Esophagus squamous epithelium (tissue), 5 donors: ENCODE measurements at places on chromosomes 2 and 18.

DNA sequence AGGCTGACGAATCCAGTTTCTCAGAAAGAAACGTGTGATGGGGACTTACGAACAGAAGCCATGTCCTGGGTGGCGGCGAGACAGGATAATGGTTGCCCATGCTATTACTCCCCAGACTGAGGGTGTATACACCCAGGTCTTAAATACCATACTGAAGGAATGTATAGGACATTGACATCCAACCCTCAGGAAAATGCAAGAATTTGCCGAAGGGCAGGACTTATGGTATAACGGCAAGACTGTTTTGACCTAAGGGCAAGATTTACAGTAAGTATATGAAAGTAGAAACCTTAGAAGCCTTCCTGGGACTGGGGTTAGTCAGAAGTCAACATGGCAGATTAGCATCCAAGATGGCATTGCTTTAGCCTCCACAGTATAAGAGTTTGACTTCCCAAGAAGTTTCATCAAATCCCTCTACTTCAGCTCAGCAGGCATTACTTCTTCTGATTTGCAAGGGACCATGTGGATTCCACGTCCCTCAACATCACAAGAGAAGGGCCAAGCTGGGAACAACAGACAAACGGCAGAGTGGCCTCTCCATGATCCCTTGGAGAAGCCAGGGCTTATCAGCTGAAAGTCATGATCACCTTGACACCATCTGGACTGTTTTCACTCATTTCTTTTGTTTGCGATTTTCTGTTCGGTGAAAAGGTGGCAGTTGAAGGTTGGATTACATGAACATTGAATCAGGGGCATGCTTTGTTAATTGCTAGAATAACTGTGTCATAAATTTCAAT is 21.1 kb downstream of the ST3GAL5 start:
- DNase-seq = no peak

- no peak for DNase-seq
Measured at GRCh38 chr2:237996021-237996593, 29.3 kb downstream of the UBE2F start.

- DNase-seq = no peak
Measured at GRCh38 chr2:75772908-75773630, 62.4 kb upstream of the GCFC2 start.

DNA sequence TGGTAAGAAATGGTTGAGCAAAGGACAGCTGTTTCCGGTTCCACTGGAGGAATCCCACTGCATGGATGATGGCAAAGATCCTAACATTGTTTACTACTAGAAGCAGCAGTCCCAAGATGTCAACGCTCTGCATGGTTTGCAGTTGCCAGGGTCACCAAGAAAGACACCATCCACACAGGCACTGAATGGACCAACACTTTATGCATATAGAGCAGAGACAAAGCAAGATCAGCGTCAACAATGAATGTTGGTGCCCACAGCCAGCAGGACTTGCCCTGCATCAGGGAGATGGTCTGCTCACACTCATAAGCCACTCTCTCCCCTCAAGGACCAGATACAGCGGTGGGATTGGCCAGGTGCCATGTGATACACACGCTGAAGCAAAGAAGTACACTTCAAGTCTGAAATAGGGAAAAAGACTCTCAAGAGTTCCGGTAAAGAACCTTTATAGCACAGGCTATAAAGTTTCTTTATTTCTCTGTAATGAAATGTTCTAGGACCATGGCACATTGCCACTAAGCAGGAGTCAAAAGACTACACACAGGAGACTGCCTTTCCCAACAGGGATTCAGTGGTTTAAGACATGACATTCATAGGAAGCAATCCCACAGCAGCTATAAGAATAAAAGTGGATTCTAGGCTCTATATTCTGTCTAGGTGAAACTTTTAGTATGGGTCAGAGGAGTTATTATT is 133.2 kb upstream of the EPHA4 start:
- no peak for DNase-seq

- no peak for DNase-seq
Measured at GRCh38 chr2:88540346-88540745, 86.9 kb downstream of the EIF2AK3 start.

DNA sequence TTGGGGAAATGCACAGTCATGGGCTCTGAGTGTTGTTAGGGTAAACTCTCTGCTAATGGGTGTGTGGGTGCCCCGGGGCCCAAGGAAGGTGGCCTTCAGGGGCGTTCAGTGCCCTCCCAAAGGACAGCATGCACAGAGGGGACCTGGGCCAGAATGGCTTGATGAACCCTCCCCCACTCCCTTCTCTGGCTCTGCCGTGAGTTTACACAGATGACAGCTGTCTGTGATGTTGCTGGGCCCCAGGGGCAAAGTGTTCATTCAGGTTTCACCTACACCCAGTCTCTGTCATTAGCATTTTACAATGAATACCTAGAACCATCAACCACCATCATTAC is 3.2 kb downstream of the NPPC start:
- no peak for DNase-seq

DNA sequence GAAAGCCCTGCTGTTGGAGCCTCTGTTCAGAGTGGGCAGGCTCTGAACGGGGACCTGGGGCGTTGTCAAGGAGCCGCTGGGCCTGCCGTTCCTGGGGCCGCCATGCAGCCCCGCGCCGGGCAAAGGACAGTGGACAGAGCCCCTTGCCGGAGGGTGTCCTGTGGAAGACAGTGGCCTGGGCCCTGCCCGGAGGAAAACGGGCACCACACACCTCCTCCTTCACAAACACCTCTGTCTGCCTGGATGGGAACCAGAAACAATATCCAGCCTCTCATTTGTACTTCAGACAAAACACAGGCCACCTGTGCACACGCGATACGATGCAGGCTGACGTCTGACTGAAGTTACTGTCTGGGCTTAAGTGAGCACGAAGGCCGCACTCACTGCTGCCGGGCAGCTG is 233.7 kb downstream of the TWIST2 start:
- no peak for DNase-seq

- no peak for DNase-seq
Measured at GRCh38 chr2:13696601-13697000, 935.9 kb upstream of the LRATD1 start.

DNA sequence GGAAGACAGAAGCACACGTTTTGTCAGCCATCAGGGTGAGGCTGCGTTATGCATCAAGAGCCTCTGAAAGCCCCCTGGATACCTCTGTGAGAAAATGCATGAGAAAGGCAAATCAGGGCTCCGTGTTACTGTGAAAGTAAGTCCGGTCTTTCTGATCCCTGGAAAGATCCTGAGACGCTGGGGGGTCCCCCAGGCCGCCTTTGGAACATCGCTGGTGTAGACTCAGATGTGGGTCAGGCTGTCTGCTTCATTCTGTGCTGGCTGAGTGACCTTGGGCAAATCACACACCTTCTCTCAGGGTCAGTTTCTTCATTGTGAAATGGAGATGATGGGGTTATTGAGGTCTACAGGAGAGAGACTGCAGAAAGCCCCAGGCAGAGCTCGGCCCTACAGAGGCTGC is 42.0 kb upstream of the HS6ST1 start:
- no peak for DNase-seq

DNA sequence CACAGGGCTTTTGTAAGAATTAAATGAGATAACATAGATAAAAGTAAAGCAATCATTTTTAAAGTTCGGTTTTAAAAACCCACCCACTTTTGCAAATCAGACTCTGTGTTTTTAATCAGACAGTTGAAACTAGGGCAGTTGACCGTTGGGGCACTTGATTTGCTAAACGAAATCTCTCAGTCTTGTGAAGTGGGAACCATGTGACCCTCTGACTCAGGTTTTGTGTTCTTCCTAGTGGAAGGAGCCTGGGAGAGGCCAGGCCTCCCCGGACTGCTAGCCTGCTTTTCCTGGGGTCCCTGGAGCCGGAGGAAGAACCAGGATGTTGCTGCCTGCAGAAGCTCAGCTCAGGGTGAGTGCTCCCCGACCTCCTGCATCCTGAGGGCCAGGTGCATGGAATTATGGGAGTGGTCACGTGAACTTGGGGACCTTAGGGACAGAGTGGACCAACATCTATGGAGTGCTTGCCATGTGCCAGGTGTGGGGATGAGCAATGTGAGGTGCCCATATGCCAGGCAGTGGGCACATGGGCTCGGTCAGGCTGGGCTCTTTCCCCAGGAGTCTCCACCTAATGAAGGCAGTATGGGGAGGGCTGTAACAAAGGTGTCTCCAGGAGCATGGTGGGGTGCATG is 3.9 kb downstream of the C2orf72 start:
- DNase-seq = no peak

DNA sequence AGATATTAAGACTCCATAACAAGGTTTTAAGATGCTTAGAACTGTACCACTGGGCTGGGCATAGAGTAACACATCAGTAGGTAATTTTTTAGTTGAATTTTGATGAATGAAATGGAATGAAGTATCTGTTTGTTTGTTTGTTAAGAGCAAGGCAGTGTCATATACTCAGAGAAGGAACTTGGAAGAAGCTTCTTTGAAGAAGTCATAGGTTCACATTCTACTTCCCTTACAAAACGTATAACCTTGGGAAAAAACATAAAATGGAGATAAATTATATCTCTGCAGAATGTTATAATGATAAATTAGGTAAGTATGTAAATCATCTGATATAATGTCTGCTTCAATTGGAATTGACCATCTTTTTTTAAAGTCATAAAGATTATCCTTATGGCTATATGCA is 122.1 kb upstream of the SLC39A10 start:
- no peak for DNase-seq

DNA sequence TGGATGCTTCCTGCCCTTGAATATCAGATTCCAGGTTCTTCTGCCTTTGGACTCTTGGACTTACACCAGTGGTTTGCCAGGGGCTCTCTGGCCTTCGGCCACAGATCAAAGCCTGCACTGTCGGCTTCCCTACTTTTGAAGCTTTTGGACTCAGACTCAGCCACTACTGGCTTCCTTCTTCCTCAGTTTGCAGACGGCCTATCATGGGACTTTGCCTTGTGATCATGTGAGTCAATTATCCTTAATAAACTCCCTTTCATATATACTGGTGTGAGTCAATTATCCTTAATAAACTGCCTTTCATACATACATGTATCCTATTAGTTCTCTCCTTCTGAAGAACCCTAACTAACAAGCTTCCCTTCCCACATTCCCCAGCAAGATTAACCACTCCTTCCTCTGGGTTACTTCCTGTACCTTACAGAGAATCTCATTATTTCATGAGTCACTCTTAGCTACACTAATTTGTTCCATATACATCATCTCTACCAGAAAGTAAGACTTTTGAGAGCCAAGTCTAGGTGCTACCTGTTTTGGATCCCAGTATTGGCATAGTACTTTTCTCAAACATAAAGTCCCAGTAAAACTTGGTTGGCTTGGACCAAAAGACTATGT is 31.3 kb upstream of the LRATD1 start:
- no peak for DNase-seq

GRCh38 chr2:180699657-180700361 is 280.6 kb upstream of the UBE2E3 start:
- no peak for DNase-seq

GRCh38 chr2:232993231-232993821 is 19.7 kb downstream of the NGEF start:
- no peak for DNase-seq

DNA sequence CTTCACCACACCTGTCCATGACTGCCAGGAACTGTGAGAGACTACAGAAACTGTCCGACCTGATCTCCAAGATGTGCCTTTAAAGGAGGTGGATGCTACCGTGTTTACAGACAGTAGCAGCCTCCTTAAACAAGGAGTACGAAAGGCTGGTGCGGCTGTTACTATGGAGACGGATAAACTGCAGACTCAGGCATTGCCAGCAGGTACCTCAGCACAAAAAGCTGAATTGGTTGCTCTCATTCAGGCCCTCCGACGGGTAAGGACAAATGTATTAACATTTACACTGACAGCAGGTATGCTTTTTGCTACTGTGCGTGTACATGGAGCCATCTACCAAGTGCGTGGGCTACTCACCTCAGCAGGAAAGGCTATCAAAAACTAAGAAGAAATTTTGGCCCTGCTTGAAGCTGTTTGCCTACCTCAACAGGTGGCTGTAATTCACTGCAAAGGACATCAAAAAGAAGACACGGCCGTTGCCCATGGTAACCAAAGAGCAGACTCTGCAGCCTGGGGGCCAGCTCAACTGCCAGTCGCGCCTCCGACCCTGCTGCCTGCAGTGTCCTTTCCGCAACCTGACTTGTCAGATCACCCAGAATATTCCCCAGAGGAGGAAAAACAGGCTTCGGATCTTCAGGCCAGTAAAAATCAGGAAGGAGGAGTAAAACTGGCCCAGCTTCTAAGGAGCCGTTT is 30.9 kb downstream of the SKA1 start:
- no peak for DNase-seq

DNA sequence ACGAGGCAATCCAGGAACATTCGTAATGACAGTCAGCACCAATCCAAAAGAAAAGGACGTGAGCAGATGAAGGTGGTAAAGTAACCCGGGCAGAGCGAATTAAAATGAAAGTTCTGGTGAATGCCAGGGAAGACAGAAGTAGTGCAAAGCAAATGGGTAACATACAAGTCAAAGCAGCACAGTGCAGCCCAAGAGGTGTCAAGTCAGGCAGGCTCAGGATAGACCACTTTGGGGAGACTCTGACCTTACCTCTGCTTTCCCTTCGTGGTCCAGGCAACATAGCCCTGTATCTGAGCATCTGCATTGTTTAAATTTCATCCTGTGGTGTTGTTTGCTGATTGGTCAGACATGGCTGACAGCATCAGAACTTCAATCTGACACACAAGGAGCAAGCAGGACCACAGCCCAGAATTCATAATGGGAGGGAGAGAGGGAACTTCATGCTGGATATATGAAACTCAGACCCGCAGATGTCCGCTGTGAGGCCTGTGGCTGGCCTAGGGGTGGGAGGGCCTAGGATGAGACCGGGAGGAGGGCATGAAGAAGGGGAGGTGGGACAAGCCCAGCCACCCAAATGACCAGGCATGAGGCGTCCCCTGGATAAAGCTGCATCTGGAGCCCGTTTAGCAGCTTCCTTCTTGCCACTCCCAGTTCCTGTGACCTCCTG is 285.7 kb downstream of the TCF4 start:
- DNase-seq = no peak

GRCh38 chr2:111967018-111967417 is 68.6 kb downstream of the MERTK start:
- DNase-seq = no peak

GRCh38 chr18:74342416-74343043 is 26.9 kb downstream of the C18orf63 start:
- DNase-seq = no peak

- no peak for DNase-seq
Measured at GRCh38 chr18:6542296-6542695, 127.6 kb upstream of the L3MBTL4 start.

GRCh38 chr18:24027156-24027827 is 12.7 kb downstream of the TTC39C start:
- DNase-seq = no peak

GRCh38 chr2:100247256-100248043 is 74.9 kb downstream of the LONRF2 start:
- no peak for DNase-seq

DNA sequence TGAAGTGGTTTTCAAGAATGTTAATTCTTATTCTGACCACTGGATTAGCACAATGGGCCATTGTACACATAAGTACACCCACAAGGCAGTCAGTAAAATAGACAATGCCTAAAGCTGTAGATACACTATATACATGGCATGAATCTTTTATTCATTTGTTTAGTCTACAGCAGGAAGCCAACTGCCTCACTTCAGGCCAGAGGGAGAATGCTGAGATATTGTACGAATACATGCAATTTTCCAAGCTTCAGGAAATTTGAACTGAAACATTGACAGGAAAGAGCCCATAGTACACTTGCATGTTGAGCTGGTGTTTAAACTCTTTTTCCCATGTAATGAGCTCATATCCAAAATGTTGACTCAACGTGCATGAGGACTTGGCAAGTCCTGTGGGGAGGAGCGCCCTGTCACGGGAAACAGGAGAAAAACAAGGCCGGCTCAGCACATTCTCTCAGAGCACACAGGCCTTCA is 111.6 kb upstream of the CYP1B1 start:
- no peak for DNase-seq

GRCh38 chr2:30139131-30139870 is 7.5 kb upstream of the YPEL5 start:
- no peak for DNase-seq
